ENCODE measurements at places on chromosomes 6 and 20.

GRCh38 chr6:89044328-89045010 is 36.1 kb upstream of the PNRC1 start:
- DNase-seq, result no peak

- DNase-seq, result no peak
Measured at GRCh38 chr6:41643899-41644269, 5.6 kb downstream of the MDFI start.

DNA sequence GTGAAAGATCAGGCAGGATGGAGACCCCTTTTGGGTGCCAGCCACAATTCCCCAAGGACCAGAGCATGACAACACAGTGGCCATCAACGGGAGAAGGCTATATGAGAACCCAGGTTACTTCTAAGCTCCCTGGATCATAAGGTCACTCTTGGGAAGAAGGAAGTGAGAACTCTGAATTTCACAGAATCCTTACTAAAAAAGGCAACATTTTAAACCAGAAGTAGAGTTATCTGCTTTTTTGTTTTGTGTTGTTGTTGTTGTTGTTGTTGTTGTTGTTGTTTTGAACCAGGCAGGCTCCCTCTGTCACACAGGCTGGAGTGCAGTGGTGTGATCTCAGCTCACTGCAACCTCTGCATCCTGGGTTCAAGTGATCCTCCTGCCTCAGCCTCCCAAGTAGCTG is 107.4 kb upstream of the TNFAIP3 start:
- DNase-seq, result no peak

DNA sequence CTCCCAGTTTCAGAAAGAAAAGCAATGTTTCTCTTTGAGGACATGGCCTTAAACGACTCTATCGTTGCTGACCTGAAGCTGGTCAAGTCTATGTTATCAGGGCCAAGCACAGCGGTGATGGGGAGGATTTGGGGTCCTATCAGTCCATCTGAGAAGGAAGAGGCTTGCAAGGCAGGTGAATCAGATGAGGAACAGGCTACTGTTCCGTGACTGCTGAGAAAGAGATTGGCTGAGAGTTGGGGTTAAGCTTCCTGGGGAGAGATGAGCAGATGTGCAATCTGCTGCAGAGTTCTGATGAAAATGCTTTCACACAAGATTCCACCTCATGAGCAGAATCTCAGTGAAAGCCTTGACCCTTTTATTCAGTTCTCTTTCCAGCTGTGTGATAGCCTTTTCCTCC is 168.3 kb upstream of the STMND1 start:
- DNase-seq, result no peak

DNA sequence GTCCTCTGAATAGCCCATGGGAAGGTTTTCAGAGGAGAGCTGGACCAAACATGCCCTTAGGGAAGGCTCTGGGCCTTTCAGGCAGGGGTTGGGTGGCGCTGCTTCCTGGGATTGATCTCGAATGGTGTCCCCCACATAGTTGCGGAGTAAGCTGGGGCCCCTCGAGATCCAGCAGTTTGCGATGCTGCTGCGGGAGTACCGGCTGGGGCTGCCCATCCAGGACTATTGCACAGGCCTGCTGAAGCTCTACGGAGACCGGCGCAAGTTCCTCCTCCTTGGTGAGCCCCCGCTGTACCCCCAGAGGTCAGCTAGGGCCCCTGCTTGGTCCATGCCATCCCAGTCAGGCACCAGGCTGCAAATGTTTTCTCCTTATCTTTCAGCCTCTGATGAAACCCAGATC is 19.3 kb downstream of the CCM2L start:
- no peak for DNase-seq

- no peak for DNase-seq
Measured at GRCh38 chr6:29527126-29527525, 32.4 kb downstream of the UBD start.

DNA sequence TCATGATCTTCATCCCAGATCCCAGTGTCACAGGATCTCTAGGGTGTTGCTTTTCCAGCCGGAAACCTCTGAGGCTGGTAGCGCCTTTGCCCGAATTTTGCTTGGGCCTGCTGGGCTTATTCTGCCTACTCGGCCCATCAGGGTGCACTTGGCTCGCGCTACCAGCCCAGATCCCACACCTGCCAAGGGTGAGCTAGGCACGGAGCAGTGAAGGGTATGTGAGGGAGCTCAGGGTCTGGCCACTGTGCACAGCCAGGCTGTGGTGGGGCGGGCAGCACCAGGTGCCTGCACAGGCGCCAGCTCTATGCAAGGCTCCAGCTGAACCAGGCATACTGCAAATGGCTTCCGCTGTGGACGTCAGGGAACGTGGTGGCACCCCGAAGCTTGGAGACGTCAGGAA is 693.4 kb upstream of the FLRT3 start:
- DNase-seq, result no peak

DNA sequence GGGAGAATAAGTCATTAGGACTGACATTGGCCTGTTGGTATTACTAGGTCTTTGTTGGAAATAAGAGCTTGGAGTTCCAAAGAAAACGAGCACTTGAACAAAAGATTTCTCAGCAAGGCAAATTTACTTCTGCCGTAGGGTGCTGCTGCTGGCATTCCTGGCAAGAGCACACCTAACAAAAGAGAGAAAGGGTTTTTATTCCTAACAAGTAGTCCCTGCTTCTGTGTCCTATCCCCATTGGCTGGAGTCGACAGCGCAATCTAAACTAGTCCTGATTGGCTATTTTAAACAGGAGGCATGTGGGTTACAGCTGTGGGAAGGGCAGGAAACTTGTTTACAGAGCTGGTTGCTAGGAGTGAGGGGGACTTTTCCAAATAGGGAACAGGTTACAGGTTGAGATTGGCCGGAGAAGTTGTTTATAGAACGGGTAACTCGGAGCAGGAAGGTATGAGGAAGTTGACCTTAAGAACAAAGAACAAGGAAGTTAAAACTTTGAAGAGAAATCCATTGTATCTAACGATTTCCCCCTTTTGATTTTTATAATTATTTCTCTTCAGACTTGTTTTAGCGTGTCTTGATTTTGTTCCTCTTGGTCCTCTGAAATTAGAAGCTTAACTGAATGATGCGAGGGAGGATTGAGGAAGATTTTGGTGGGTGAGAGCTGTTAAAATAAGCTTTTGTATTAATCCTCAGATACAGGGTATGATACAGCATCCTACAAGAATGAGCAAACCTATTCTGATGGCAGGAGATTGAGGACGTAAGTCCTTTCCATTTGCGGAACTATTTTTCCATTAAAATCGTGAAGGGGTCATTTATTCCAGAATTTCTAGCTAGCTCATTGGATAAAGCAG is 3.4 kb upstream of the ZNFX1 start:
- DNase-seq, result peak; percentile 44

GRCh38 chr6:32852844-32853540 is 512 bp downstream of the TAP1 start:
- peak; percentile 45 for DNase-seq

GRCh38 chr6:163354761-163355425 is 59.6 kb upstream of the QKI start:
- no peak for DNase-seq

GRCh38 chr20:53914091-53914780 is 156.2 kb downstream of the BCAS1 start:
- DNase-seq, result no peak

GRCh38 chr6:167697316-167697715 is 129.4 kb upstream of the AFDN start:
- DNase-seq, result no peak

GRCh38 chr6:53984163-53984562 is 127.1 kb upstream of the MLIP start:
- no peak for DNase-seq

DNA sequence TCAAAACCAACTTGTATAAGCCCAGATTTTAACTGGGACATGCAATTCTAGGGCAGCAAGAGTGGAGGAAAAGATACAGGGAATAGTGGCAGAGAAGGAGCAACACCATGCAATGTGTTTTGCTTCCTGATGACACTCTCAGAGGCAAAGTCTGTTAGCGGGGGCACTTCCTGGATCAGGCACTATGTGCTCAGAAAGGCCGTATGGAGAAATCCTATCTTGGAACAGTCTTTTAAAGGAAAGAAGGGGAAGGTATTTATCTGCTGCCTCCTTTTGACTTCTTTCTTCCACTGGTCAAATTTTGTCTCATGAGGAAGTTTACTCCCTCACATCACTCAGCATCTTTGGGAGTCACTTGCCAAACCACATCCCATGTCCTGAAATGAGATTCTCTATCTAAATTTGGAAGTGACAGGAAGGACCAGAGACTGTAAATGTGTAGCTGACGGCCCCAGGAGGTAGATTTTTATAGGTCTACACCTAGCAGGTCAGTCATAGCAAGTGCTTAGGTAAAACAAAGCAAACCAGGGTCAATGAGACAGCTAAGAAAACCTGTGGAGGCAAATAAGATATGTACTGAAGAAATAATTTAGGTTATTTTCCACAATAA is 91.7 kb upstream of the ELOVL5 start:
- DNase-seq, result no peak

GRCh38 chr6:157661652-157662051 is 161.4 kb upstream of the SNX9 start:
- DNase-seq, result no peak

Measured in colonic mucosa (tissue), 4 donors.